ENCODE measurements at places on chromosomes 6 and 20.

GRCh38 chr20:57259121-57259937 lies 7.1 kb downstream of the BMP7 start:
- no peak for DNase-seq

GRCh38 chr6:84193114-84193708 lies 34.2 kb downstream of the CEP162 start:
- no peak for DNase-seq

DNA sequence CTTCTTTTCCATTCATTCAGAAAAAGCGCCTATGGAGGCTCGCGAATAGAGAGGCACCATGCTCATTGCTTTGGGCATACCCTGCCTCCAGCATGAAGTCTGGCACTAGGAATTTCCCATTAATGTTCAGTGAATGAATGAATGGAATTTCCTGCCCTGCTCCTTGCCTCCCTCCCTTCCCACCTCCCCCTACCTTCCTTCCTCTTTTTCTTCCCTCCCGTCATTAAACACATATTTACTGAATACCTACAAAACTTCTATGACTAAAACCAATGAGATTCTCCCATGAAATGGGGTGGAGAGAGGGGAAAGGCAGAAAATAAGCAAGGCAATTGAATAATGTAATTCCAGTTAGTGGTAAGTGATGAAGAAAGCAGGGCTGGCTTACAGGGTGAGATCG lies 213.8 kb upstream of the AGPAT4 start:
- DNase-seq: no peak

DNA sequence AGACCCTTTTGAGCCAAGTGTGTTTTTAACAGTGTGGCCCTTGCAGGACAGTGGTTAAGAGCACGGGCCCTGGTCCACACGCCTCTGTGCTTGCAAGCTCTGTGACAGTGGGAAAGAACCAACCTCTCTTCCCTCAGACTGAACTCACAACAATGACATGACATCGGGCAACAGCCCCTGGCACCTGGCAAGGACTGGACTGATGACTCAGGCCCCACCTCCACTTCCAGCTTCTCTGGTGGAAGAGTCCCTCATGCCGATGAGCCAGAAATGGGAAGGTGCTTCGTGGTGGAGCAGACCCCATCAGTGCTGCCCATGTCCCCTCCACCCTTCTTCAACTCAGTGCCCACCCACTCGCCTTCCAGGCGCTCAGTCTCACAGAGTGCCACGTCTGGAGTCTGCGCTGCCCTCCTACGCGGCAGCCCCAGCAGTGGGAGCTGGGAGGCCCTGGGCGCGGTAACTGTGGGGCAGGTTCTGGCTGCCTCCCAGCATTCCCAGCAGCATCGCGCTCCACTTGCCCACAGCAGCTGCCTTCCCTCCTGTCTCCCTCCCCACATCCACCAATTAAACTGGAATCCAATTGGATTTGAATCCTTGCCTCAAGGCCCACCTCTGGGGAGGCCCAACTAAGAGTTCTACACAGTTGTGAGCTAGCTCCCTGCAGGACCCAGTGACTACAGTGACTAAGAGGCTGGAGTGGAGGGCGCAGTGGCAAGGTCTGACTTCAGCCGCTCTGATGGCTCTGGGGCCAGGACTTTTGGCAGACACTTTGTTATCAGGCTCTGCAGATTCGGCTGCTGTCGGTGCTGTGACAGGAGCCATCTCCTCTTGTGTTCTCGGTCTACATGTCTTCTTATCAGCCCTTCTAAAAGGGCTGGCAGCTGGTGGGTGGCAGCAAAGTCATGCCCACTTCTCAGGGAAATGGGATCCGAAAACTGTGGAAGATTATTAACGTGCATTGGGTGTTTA lies 156.8 kb upstream of the MLN start:
- no peak for DNase-seq

DNA sequence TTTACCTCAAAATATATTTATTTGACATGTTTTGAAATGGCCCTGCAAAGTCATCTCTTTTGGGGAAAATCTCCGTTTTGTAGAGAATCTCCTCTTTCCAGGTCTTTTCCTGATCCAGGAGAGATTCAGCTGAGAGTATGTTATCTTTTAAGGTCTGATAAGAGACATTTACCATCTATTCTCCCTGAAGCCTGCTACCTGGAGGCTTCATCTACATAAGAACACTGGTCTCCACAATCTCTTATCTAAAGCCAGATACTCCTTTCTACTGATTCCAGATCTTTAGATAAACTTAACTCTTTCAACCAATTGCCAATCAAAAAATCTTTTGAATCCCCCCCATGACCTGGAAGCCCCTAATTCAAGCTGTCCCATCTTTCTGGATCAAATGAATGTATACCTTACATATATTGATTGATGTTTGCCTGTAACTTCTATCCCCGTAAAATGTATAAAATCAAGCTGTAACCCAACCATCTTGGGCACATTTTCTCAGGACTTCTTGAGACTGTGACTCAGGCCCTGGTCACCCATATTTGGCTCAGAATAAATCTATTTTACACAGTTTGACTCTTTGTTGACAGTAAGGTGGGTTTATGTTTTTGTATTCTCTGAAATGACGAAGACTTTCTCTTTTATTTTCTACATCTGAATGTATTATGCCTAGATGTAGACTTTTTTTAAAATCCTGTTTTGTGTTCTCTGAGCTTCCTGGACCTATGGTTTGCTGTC lies 95.5 kb downstream of the ECT2L start:
- DNase-seq: no peak

GRCh38 chr6:106281661-106282060 lies 43.9 kb downstream of the ATG5 start:
- no peak for DNase-seq

All from activated naive CD4-positive, alpha-beta T cell treated with anti-CD3 and anti-CD28 coated beads, Interleukin-2, amount 50 U/mL, for 72 hours (primary cell).